Cardiac septum (tissue), 1 donor: ENCODE measurements at places on chromosomes 6 and 20. TPM values are rescaled to one million over a fixed set of nuclear protein-coding genes. Genes with fewer than 3 reads are reported as not detected.

APCDD1L gene
- total RNA-seq: 1.4 TPM

SPACA1 gene
- not detected for total RNA-seq

BANF2 gene
- not detected for total RNA-seq

RAET1L gene
- total RNA-seq: not detected
